ENCODE measurements at places on chromosomes 2 and 18.

DNA sequence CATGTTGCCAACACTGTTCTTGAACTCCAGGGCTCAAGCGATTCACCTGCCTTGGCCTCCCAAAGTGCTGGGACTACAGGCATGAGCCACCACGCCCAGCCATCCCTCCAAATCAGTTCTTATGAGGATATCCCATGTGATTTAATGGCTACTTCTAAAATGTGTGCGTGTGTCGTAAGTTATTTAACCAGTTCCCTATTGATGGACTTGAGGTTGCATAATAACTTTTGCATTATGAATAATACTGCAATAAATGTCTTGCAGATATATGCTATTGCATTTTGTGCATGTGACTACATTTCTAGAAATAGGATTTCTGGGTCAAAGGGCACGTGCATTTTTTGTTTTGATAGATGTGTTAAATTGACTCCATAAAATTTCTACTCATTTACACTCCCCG lies 19.0 kb downstream of the DIPK1C start:
- DNase-seq: no peak

DNA sequence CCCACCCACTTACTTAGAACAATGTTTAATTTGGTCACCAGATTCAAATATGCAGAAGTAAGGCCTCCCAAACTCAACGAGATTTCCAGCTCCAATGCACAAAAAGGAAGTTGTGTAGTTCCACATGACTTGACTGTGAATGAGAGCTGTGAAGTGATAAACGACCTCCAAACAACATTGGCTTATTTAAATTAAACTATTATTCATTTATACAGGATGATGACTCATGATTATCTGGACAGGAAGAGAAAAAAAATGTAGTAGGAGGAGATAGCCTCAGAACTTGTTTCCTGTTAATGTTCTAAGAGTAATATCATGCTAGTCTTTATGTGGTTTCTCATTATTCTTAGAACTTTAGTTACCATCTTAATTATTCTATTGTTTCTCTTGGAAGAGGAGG lies 237.3 kb downstream of the C1D start:
- DNase-seq: no peak

GRCh38 chr2:152051436-152051835 lies 47.4 kb downstream of the CACNB4 start:
- no peak for DNase-seq

- DNase-seq: no peak
These were observed 41.2 kb downstream of the CYRIA start for GRCh38 chr2:16624436-16624780.

DNA sequence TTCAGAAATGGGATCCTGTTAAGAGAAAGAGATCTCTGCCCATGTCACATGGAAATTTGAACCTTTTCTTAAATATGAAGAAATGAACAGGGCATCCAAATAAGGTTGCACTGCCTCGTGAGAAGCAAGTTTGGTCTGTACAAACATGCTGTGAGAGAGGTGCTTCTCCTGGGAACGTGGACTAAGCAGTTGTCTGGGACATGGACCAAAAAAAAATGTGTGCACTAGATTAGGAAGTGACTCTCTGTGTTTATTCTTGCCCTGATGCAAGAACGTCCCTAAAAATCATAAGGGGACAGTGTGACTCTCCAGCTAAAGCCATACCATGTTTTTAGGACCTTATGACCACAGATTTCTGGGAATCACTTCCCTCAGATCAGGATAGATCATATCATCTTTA lies 23.7 kb upstream of the GCG start:
- no peak for DNase-seq

DNA sequence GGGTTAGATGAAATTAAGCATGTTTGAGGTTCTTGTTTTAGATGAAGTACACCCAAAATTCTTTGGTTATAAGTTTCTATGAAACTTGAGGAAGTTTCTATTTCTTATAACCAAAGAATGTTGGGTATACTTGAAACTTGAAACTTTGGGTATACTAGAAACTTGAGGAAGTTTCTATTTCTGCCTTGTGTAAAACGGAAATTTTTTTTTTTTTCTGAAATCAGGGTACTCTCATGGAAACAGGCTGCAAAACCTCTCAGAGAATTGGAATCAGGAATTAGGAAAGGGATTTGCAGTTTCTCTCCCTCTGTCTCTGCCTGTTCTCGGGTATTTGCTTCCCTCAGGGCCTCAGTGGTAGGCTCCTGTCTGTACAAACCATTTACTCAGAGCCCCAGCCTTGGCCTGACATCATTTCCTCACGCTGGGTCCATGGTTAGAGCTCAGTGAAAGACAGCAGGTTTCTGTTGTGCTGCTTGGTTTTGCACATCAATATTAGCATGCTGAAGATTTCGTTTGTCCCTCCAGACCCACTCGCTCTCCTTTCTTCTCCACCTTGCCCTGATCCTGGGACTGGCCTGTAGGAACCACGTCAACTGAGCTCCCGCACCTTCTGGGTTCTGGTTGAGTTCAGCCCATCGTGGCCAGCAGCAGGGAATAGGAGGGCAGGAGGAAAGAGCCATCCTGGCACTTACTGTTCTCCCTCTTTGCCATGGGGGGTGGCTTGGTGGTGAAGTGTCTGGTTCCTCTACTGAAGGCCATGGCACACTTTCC lies 106.4 kb downstream of the POLR1A start:
- DNase-seq: no peak

DNA sequence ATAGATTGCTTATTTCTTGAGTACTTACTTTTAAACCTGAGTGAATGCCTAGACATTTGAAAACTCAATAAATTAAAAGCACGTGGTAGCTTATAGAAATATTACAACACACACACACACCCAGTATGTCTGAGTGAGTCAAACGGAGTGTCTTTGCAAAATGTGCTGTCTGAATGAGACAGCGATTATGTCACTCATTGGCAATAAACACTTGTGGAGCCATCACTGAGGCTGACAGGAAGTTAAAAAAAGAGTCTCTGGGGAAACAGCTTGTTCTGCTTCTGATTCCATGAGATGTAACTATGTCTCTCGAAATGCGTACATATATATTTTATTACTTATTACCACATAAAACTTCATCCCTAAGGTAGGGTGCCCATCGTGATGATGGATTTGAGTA lies 22.3 kb upstream of the VPS4B start:
- DNase-seq: peak; percentile 12

- DNase-seq: no peak
These were observed 406.0 kb upstream of the POU3F3 start for GRCh38 chr2:104447831-104448434.

DNA sequence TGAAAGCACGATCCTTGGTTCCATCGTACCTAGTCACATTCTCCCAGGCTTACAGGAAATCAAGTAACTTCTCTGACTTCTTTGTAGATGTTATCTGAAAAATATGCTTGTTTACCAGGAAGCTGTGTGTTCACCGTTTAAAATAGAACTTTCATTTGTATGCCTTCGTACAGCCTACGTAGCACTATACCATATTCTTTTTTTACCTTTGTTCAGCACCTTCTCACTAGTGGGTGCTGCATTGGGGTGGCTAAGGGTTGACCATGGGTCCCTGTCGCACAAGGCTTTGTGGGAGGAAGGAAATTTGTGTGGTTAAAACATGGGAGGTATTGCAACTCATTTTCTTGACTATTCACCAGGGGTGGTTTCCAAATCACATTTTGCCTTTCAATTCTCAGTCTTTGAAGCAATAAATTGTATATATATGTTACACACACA lies 16.6 kb downstream of the MALT1 start:
- no peak for DNase-seq

DNA sequence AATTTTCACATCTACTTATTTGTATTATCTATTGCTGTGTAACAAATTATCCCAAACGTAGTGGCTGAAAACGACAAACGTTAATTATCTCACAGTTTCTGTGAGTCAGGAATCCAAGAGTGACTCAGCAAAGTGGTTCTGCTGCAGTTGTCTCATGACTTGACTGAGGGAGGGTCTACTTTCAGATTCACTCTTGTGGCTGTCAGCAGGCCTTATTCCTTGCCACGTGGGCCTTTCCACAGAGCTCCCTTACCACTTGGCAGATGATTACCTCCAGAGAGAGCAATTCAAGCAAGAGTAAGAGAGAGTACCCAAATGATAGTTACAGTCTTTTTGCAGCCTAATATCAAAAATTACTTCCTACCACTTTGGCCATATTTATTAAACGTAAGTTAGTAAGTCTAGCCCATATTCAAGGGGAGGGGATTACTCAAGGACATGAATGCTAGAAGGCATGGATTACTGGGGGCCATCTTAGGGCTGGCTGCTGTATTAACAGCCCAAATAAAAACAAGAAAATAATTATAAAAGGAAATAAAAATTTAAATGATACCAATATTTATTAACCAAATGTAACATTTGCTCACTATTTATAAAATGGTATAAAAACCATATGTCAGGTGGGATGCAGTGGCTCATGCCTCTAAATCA lies 48.7 kb upstream of the NBEAL1 start:
- no peak for DNase-seq

GRCh38 chr2:24626131-24626530 lies 135.1 kb downstream of the NCOA1 start:
- DNase-seq: no peak

DNA sequence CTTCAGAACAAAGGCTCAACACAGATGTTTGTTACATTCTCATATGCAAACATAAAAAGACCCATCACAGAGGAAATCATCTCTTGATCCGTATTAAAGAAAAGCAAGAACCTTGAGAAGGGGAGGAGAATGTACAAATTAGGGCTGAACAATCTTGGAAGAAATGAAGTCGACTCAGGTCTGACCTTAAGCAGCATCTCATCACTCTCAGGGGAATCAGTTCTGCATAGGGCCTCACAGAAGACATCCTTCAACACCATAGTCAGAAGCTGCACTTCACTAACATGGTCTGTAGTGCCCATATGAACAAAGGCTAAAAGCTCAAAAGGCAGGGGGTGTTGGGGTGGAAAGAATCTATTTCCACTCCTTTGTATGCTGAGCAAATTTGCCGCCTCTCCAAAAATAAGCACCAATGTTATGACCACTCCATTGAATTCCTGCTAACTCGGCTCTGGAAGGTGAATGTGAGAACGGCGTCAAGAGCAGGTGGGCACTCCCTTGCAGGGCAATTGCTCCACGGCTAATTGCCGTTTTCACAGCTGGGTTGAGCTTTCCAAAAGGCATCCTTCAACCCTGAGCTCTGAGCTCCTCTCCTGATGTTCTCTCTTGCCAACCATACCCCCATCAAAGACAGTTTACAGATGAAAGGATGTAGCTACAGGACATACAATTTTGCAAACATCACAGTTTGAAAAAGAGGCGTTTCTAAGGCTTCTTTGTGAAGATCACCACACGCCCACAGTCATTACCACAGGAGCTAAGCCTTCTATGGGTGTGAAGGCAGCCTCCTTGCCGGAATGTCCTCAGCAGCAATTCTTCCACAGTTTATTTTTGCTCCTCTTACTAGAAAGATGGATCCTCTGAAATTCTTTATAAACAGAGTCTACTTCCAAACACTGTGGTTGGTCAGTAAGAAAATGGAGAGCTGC lies 10.0 kb downstream of the KLF7 start:
- DNase-seq: no peak

GRCh38 chr18:9561759-9562158 lies 52.6 kb downstream of the PPP4R1 start:
- DNase-seq: no peak

GRCh38 chr18:22080035-22080434 lies 89.4 kb upstream of the GATA6 start:
- DNase-seq: no peak

GRCh38 chr2:211900000-211900399 lies 638.6 kb downstream of the ERBB4 start:
- no peak for DNase-seq

- no peak for DNase-seq
These were observed 8.1 kb upstream of the CYP26B1 start for GRCh38 chr2:72155737-72156136.

GRCh38 chr2:190582736-190583506 lies 48.4 kb upstream of the NEMP2 start:
- no peak for DNase-seq

DNA sequence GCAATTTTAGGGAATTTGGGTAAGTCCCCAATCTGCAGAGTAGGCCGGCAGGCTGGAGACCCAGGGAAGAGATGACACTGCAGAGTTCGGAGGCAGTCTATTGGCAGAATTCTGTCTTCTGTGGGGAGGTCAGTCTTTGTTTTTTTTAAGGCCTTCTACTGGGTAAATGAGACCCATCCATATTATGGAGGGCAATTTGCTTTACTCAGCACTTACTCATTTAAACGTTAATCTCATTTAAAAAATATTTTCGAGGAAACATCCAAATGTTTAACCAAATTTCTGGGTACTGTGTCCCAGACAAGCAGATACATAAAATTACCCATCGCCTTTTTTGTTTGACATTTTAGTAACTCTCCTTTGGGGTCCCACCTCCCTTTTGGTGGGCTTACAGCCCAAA lies 139.5 kb downstream of the IRS1 start:
- DNase-seq: no peak

GRCh38 chr2:201070948-201071478 lies 458 bp downstream of the HYCC2 start:
- no peak for DNase-seq

DNA sequence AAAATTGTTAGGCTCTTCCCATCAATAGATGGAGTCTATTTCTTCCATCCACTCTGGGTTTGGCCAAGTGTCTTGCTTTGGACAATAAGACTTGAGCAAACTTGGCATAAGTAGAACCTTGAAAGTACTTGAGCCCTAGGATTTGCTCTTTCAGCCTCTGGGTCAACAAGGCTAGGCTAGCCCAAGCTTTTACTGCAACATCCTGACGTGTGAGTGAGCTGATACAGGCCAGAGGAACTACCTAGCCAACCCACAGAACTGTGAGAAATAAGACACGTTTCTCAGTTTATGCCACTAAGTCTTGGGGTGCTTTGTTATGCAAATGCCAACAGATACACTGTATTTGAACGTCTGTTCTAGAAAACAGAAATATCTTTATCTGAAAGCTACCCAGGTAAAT lies 71.9 kb downstream of the LRP2 start:
- DNase-seq: no peak

DNA sequence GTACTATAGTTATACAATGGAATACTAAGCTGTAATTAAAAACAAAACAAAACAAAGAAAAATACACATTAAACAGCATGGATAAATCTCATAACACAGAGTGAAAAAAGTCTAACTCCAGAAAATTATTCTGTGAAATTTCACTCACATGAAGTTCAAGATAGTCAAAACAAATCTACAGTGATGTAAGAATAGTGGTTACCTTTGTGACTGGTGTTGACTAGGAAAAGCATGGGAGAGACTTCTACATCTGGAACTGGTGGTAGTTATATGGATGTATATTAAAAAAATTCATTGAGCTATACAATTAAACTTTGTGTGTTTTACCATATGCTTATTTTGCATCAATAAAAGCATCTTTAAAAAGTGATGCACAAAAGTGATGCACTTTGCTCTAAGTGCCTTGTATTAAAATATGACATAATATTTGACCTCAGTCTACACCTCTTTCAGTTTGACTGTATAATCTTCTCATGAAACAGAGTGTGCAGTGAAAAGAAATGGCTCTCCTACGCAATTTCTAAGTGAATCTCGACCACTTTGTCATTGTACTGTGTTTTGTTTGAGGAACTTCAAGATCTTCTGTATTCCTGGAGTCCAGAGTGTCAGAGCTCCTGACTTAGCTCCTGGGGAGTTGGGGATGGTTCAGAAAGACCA lies 28.0 kb downstream of the STAT4 start:
- no peak for DNase-seq
